ENCODE measurements at places on chromosomes 16 and 17.

DNA sequence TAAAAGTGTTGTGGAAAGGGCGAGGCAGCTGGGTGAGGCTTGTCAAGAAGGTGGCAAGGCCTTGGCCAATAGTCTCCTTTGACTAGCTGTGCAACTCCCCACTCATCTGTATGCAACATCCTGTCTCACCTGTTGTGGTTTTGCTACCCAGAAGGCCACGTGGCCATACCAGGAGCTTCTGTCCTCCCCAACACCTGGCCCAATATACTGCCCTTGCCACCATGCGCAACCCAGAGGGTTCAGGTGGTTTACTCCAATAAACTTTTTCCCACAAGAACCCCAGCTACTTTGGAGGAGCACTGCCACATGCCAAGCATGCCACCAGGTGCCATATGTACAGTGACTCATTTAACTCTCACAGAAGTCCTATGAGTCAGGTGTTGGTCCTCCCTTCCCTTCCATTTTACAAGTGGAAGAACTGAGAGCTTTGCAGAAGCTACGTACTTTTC, 10.2 kb downstream of the MYO19 start:
- no peak for DNase-seq

GRCh38 chr17:75315541-75316243, 26.5 kb upstream of the SLC25A19 start:
- no peak for DNase-seq

- no peak for DNase-seq
Measured at GRCh38 chr16:9095656-9096397, 4.4 kb downstream of the HAPSTR1 start.

GRCh38 chr17:75734674-75735294, 13.5 kb downstream of the ITGB4 start:
- DNase-seq: no peak

GRCh38 chr16:70478912-70479341, 24.5 kb downstream of the FCSK start:
- DNase-seq: no peak

- no peak for DNase-seq
Measured at GRCh38 chr16:86002178-86002900, 103.4 kb downstream of the IRF8 start.

- no peak for DNase-seq
Measured at GRCh38 chr16:54033747-54034146, 252.8 kb downstream of the IRX3 start.

- no peak for DNase-seq
Measured at GRCh38 chr16:78258375-78259065, 159.1 kb downstream of the WWOX start.

DNA sequence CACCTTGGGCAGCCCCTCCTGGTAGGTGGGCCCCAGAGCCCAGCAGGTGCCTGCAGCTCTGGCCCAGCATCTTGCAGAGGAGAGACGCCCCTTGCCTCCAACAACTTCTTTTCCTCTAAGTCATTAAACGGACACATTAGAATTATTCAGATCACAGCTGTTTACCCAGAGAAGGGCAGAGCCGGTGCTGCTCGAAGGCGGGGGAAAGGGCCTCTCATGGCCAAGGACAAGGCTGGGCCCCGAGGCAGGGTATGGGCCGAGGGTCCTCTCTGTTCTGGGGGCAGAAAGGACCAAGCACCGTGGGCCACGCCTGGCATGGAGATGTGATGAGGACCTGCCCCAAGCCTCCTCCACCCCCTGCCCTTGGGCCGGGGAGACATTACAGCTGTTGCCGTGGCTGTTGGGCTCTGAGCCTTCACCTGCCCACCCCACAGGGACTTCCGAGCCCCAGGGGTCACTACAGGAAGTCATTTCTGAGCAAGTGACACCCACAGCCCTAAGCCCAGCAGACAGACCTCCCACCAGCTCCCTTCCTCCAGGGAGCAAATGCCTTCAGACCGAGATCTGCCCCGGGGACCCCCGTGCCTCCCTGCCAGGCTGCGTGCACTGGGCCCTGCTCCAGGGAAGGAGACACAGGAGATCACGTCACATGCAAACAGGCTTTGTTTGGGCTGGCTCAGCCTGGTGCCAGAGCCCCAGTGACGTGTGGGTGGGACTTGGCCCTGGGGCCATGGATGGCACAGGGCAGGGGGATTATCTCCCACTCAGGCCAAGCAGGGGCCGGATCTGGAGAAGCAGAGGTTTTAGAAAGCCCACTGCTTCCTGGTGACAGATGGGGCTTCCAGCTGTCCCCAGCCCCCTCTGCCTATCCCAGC, 699 bp upstream of the PVALEF start:
- no peak for DNase-seq

DNA sequence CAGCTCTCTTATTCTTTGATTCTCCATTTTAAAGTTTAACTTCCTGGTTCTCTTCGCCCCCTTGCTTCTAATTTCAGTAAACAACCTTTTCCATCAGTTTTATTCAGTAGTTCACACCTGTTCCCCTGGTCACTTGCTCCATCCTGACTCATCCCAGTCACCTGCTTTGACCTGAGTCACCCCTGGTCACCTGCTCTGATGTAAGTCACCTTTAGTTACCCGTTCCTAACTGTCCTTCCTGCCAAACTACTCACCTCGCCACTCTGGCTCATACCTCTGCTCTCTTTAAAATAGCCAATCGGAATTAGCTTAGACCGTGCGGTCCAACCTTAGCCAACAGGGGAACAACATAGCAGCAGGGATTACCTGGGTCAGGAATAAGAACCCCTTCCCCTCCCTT, 4.7 kb upstream of the NLRC5 start:
- no peak for DNase-seq

DNA sequence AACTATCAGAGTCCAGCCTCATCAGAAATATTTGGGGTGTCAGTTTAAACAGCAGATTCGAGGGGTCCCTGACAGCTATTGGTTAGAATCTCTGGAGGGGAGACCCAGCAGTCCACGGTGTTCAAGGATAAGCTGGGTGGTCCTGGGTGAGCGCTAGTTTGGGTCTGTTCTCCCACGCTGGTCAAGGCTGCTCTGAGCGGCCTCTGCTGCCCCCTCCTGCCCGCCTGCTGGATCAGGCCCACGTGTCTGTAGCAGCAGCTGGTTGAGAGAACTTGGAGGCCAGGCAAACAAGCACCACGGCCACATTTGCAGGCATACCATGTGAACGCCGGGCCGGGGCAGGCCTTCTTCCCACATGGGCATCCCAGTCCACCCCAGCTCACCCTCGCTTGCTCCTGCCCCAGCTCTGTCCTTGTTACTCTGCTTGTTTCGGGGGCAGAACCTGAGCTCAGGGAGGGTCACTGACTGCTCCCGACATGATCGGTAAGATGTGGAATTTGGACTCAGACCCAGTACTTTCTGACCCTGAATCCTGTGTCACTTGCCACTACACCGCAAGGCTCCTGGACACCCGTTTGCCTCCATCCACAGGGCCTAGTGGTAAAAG, 7.4 kb downstream of the FOXF1 start:
- peak; percentile 76 for DNase-seq

- no peak for DNase-seq
Measured at GRCh38 chr17:64784353-64785010, 122.4 kb upstream of the SMURF2 start.

- no peak for DNase-seq
Measured at GRCh38 chr16:84810518-84811273, 9.1 kb upstream of the CRISPLD2 start.

DNA sequence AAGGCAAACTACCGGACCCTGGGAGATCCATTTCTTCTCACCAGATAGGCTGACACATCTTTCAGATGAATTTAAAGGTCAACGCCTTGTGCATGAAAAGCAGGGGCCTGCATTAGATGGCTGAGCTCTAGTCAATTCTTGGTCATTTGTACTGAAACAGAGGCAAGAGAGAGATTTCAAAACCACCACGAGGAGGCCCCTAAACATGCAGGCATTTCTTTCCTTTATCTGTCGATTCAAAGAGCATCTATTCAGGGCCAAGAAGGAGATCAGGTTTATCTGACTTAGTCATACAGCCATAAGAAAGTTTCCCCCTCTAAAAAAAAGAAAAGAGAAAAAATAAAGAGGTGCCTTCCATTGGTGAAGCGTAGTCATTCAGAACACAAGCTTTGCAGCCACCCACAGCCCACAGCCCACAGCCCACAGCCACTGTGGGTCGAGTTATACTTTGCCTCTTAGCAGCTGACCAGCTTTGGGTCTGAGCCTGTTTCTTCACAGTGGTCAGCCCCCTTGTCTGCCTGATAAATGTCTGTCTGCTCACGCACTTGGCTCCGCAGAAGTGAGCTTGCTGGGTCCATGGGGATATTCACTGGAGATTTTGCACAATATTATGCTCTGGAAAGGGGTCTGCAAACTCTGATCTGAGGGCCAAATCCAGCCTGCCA, 207.5 kb downstream of the CDH13 start:
- DNase-seq: no peak

DNA sequence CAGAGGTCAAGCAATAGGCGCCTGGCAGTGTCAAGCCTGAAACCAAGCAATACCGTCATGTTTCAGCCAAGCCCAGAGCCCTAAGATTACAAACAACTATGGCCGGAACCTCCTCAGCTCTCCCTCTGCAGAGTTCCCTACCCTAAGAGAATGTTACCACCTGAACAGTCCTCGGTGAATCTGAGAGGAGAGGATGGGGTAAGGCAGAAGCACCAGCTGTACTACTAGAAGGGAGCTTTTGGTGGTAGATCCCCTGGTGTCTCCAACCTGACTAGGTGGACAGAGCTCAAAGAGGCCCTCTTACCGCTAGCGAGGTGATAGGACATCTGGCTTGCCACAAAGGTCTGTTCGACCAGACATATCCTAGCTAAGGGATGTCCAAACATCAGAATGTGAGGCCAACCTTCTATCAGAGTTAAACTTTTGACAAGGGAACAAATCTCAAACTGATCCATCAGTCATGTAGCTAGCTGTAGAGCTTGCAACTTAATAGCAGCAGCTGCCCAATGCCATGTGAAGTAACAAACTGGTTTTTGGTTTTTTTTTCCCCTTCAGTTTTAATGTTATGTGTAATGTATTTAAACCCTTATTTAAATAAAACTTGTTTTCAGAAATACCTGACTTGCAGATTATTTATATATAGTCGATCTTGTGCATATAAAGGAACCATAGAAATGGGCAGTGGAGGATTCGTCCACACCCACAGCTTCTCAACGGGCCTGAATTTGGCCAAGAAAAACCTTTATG, 2.5 kb downstream of the EIF1 start:
- no peak for DNase-seq

DNA sequence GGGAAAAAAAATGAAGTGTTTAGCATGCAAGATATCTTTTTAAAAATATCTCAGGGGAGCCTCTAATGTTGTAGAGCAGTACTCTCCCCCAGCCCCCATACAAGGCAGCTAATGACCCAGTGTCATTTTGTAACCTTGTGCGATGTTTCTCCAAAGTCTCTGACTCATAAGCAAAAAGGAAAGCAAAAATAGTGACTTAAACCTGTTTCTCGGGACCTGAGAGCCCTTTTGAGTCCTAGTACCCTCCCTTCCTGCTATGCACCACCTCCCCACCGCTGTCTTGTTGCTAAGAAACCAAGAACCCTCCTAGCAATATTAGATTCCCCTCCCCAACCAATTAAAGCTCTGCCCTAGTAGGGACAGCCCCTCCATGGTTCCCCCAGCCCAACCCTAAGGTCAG, 2.8 kb downstream of the MYCBPAP start:
- DNase-seq: no peak

All from Right ventricle myocardium superior (tissue), 1 donor.